ENCODE measurements at places on chromosomes 3 and 15. TPM values are rescaled to one million over a fixed set of nuclear protein-coding genes. Genes with fewer than 3 reads are reported as not detected.

Gene SLC12A8
- not detected for total RNA-seq

DNA sequence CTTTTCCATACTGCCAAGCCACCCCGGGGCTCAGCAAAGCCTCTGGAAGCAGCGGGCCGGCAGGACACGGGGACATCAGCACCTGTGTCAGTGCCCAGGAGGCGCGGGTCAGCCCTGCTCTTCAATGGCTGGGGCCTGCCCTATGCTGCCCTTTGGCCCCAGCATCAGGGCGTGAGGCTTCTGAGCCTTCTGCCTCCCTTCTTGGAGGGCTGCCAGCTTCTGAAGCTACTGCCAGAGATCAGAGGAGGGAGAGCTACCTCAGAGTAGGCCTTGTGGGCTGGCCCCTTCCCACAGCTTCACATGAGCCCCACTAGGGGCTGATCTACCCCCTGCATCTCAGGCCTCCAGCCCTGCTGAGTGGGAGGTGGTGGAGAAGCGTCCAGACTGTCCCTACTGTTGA, 13.0 kb upstream of the TMEM115 start:
- peaks cover 42% of the 10 kb centered on the region for H3K27me3 ChIP-seq
- DNase-seq = no peak
- no peak overlapping the region for H3K27ac ChIP-seq
- no peak overlapping the region for H3K4me3 ChIP-seq

Gene SH2D7
- total RNA-seq = not detected

DNA sequence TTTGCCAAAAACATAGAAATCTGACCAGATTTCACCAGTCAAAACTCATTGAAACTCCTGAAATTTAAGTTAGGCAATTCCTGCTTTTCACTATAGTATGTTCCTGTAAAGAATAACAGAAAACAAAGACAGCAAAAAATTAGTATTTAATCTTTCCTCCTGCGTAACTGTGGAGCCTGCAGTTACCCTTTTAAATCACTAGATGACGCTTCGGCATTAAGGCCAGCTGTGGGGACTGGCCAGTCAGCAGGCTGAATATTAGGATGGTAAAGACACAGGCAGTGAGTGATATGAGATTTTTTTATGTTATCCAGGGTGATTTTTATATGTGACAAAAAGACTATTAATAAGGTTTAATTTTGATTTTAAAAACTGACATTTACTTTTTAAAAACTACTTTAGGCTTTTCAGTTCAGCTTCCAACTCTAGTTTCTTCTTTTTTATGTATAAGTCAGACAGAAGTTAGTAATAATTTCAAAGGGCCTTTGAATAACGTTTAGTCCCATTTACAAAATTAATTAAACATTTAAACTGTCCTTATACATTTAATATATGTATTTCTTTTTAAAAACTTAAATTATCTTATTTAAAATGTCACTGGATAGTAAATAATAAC, 165.1 kb downstream of the PPM1L start:
- no peaks in the 10 kb centered on the region for H3K36me3 ChIP-seq
- H3K4me3 ChIP-seq = no peak overlapping the region
- no peak for DNase-seq
- H3K27ac ChIP-seq = no peak overlapping the region
- H3K4me1 ChIP-seq = no peaks in the 10 kb centered on the region
- no peaks in the 10 kb centered on the region for H3K27me3 ChIP-seq

DNA sequence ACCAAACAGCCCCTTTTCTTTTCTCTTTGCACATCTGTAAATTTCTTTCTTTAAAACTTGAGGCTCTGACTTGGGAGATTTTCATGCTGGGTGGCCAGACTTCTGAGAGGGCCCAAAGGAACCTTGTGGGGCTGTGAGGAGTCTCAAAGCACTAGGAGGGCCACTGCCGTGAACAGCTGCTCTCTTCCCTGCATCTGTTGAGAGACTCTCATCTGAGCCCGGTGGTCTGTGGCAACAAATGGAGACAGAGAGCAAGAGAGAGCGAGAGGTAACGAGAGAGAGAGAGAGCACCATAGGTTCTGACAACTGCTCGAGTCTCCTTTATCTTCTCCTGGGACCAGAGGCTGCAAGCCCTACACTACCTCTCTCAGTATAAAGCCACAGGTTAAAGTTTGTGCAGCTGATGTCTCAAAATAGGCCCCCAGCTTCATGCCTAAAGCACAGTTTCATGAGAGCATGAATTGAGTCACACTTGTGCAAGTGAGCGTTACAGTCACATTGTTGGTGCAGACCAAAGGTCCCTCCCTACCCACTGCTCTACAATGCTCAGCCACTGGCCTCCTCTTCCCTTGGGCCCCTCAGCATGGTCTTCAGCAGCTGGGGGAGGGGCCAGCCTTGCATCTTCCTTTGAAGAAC, 60.7 kb downstream of the ZNF621 start:
- H3K4me1 ChIP-seq = peaks cover 9% of the 10 kb centered on the region
- H3K27ac ChIP-seq = no peak overlapping the region
- no peak for DNase-seq
- H3K36me3 ChIP-seq = no peaks in the 10 kb centered on the region
- H3K4me3 ChIP-seq = no peak overlapping the region

DNA sequence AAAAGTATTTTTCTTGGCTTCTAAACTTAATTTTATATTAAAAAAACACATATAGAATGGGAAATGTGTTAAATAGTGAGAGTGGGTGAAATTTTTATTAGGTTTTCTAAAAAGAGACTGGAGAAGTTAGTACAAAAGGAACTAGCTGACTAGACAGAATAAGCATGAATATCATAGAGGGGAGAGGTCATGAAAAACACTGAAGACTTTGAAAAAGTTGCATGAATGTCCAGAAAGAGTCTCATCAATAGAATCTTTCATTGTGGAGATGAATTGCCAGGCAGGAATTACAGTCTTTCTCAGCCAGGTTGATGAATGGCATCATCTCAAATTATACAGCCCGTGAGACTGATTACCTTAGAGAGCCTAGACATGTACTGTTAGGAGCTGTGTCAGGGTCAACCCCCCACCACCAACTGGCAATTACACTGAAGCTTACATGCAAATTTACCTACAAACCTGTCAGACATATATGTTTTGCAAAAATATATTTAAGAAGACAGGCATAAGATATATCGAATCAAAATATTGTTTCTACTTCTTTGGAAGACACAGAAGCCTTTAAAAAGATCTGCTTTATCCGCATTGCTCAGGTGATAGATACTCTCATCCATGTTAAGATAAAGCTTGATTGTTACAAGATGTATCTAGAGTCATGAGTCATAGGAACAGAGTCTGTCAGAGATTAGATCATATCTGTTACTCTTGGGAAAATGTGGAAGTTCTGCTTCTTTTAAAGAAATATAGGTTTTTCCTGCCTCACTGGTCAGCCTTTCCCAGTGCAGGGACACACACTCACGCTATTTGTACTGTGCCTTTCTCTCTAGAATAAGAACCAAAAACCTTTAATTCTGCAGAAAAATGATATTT, 34.8 kb upstream of the PFN2 start:
- H3K27ac ChIP-seq = no peak overlapping the region
- H3K36me3 ChIP-seq = no peaks in the 10 kb centered on the region
- no peak overlapping the region for H3K4me3 ChIP-seq

DNA sequence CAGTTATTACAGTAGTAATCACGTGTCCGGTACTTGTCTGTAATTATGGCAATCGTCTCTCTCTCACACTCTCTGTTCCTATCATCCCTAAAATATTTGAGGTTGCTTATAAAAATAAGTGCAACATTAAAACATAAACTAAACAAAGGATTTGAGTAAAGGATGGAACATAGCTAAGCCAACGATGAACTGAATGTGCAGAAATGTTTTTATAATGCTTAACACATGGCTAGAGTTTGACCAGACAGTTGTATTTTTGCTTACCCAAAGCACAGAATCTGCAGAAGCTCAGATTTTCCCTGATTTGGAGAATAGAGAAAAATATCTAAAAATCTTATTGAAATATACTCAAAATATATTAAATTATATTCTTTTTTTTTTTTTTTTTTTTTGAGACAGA, 1030.9 kb downstream of the NAALADL2 start:
- H3K4me3 ChIP-seq = no peak overlapping the region
- H3K27me3 ChIP-seq = no peaks in the 10 kb centered on the region
- H3K36me3 ChIP-seq = no peaks in the 10 kb centered on the region
- no peak for DNase-seq

Gene ZXDC
- 33.8 TPM for total RNA-seq

Gene GPR171
- total RNA-seq = 2.6 TPM

- no peaks in the 10 kb centered on the region for H3K36me3 ChIP-seq
- peak overlapping the region; percentile 98 for H3K27ac ChIP-seq
- no peak for DNase-seq
- no peaks in the 10 kb centered on the region for H3K27me3 ChIP-seq
- H3K4me1 ChIP-seq = peaks cover 49% of the 10 kb centered on the region
Measured at GRCh38 chr15:42576040-42576594, 711 bp downstream of the STARD9 start.

Gene GPR87
- not detected for total RNA-seq

DNA sequence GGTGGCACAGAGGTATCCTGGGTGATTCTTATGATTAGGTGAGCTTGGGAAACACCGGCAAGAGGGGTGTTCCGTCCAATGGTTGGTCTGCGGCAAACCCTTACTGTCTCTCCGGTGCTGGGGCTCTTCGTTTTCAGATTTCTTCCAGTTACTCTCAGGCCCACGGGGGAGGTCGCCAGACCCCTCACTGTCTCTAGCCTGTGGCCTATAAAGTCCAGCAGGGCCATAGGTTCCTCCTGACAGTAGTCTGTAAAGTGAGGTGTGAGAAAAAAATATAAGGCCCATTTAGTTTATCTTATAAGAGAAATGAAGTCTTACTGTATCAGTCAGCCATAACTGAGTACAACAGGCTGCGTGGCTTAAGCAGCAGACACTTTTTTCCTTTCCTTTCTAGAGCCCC, 1.4 kb downstream of the ESYT3 start:
- H3K4me1 ChIP-seq = peaks cover 33% of the 10 kb centered on the region
- peak overlapping the region; percentile 46 for H3K4me3 ChIP-seq
- peak overlapping the region; percentile 72 for H3K27ac ChIP-seq
- no peaks in the 10 kb centered on the region for H3K36me3 ChIP-seq
- no peak for DNase-seq

DNA sequence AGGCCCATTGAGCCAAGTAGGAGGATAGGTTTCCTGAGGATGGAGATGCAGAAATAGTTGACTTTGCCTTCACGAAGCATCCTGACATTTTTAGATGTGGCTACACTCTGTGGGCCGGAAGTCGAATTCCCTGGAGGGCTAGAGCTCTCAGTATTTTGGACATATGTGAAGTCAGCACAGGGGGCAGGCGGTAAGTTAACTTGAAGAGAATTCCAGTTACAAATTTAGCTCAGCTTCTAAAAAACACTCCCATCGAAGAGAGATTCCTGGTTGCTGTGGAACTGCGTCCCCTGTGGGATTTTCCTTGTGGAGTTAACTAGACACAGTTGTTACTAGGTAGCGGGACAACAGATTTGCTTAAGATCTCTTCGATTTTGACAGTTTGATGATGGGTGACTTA, 161.9 kb upstream of the RGMA start:
- no peak for DNase-seq
- peak overlapping the region; percentile 8 for H3K27ac ChIP-seq
- no peaks in the 10 kb centered on the region for H3K4me1 ChIP-seq
- no peaks in the 10 kb centered on the region for H3K27me3 ChIP-seq
- H3K36me3 ChIP-seq = no peaks in the 10 kb centered on the region
- no peak overlapping the region for H3K4me3 ChIP-seq

DNA sequence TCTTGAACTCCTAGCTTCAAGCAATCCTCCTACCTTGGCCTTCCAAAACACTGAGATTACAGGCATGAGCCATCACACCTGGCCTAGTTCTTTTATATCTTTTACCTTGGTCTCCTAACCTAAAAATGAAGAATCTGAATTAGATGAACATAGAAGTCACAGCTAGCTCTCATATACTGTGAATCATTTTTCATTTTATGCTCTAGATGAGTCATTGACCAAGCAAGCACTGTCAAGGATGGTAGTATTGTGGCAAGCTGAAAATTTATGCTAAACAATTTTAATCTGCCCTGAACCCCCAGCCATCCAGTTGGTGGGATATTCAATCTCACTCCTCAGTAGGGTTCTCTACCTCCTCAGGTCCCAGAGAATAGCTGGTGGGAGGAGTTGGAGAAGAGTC, 48.3 kb upstream of the DNAJC13 start:
- H3K4me3 ChIP-seq = no peak overlapping the region
- no peaks in the 10 kb centered on the region for H3K36me3 ChIP-seq
- H3K27me3 ChIP-seq = no peaks in the 10 kb centered on the region

DNA sequence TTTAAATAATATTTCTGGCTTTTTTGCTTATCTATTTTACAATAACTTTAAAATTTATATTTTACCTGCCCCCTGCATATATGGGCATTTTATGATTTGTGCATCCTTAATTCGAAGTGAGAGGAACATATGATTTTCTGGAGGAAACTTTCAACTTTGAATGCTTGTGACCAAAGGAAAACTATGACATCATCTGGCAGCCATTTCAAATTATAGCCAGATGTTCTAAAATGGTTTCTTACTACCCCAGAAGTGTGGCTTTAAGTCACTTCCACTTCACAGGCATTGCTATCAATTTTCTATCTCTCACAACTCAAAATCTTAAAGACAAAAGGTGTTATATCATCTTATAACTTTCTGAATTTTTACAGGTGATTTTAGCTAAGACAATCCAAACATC, 508.8 kb downstream of the RBMS3 start:
- H3K36me3 ChIP-seq = no peaks in the 10 kb centered on the region
- no peak overlapping the region for H3K4me3 ChIP-seq
- no peaks in the 10 kb centered on the region for H3K27me3 ChIP-seq
- no peak for DNase-seq
- no peak overlapping the region for H3K27ac ChIP-seq

Measured in sigmoid colon (tissue), 7 donors.